ENCODE measurements at places on chromosomes 1 and 21.

DNA sequence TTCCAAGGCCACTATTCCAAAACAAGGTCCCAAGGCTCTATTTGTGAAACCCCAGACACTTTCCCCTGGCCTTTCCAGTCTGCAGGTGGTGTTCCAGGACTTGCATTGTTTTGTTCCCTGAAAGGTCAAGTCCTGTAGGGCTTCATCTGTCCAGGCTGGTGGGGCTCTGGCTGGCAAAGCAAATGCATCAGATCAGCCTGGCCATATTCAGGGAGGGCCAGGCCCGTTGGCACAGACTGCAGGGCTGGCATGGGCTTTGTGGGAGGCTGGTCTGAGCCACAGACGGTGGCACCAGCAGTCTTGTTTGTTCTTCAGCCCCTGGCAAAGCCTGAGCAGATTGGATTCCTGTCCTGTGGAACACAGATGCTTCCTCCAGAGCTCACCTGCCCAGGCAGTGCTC, 93.0 kb downstream of the SPATA46 start:
- DNase-seq: no peak

- DNase-seq: no peak
Measured at GRCh38 chr1:178496410-178497135, at the start of gene CLEC20A. Gene CLEC20A (minus strand): TSS chr1:178496964. CDS start chr1:178496939, 25 bp downstream.

GRCh38 chr1:232704256-232704655, 74.3 kb upstream of the SIPA1L2 start:
- DNase-seq: no peak

- no peak for DNase-seq
Measured at GRCh38 chr1:27821761-27822315, 8.7 kb upstream of the PPP1R8 start.

DNA sequence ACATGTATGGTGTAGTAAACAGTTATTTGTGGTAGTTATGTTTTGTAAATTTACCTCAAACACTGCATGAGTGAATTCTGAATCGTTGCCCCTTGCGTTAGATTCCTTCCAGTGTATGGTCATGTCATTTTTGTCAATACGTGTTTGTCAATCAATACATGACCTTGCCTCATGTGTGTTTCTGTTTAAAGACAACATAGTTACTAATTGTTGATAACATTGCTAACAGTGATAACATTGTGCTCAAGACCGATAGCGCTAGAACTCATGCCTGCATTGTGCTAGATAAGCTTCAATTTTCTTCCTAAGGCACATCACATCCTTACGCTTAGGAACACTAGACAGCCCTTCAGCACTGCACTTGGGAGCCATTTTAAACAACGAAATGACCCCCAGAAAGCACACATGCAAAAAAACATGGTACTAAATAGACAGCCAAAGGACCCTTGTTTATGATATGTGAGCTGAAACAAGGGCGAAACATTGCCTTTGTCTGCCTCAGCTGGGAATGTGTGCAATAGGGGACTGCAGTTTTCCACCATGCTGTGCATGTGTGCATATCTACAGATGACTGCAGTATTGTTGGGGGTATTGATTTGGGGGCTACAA, 37.3 kb downstream of the MRPS6 start:
- no peak for DNase-seq
